ENCODE measurements at places on chromosomes 5 and 9.

DNA sequence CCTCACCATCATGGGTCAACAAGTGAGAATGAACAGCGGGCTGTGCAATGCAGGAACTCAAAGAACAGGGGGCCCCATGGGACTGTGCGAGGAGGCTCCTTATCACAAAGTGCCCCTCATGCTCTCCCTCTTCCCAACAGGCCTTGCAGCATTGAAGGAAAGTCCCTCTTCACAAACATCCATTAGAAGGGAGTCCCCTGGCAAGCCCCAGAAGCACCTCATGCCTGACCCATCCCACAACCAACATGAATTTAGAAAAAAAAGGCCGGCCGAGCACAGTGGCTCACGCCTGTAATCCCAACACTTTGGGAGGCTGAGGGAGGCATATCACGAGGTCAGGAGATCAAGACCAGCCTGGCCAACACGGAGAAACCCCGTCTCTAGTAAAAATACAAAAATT lies 122.6 kb upstream of the FSTL4 start:
- H3K27ac ChIP-seq, result no peak overlapping the region
- no peaks in the 10 kb centered on the region for H3K4me1 ChIP-seq
- no peaks in the 10 kb centered on the region for H3K36me3 ChIP-seq
- no peaks in the 10 kb centered on the region for H3K27me3 ChIP-seq

DNA sequence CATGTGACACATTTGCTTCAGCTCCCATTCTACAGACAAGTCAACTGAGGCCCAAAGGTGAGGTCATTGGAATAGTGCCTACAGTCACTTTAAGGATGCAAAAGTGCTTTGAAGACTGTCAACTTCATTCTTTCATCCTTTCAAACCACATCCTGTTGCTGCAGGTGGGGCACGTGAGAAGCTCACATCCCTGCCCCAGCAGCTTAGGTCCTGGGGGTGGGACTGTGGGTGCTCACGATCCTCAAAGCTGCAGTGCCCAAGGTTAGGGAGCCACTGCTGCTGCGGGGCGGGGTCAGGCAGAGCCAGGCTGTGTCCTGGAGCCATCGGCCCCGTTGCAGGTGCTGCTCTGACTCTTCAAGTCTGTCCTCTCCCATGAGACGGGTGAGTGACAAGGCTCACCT lies 57.9 kb upstream of the IER5L start:
- H3K4me1 ChIP-seq, result no peaks in the 10 kb centered on the region
- H3K36me3 ChIP-seq, result no peaks in the 10 kb centered on the region
- H3K27ac ChIP-seq, result no peak overlapping the region
- no peaks in the 10 kb centered on the region for H3K27me3 ChIP-seq

DNA sequence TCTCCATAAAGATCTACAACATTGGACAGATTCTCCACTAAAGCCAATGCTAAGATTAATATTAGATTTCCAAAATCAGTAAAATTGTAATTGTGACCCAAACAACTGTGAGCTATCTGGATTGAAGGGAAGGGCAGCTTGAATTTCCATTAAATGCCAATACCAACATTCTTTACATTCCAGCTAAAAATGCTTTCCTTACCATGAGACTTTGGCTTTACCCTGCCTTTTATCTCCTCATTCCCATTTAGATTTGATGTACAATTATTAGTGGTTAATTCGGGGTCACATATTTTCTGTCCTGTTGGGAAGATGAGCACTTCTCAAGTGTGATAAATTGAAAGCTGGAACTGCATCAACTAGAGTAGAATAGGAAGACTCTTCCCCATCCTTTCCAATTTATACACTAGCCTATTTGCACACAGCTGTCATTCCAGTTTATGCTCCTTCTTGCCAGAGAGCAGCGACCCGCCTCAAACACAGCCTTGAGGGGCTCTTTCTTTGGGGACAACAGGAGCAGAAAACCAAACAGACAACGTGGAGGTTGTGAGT lies 33.1 kb upstream of the MYOT start:
- no peak overlapping the region for H3K27ac ChIP-seq
- no peaks in the 10 kb centered on the region for H3K27me3 ChIP-seq
- H3K4me1 ChIP-seq, result peaks cover 1% of the 10 kb centered on the region
- no peaks in the 10 kb centered on the region for H3K36me3 ChIP-seq

GRCh38 chr5:67799732-67800234 lies 415.8 kb upstream of the PIK3R1 start:
- no peaks in the 10 kb centered on the region for H3K36me3 ChIP-seq
- no peak for DNase-seq
- H3K27me3 ChIP-seq, result no peaks in the 10 kb centered on the region

DNA sequence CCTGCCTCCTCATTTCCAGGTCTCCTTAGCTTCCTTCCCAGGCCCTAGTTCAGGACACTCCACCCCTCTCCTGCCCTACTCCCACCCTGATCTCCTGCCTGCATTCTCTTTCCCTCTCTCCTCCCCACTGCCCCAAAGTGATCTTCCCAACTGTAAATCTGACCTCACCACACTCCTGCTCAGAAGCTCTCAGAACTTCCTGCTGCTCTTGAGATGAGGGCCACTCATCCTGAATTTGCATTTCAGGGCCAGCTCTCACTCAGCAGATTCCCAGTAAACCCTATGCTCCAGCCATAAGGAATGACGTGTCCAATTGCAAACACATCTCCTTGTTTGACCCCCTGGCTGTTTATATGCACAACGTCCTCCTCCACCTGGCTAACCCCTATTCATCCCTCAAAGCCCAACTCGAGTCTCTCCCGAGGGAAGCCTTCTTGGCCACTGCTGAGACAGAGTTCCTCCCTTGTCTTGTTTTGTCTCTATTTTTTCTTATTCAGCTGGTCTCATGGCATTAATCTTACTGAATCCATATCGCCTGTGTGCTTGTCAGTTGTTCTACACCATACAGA lies 95.0 kb downstream of the NSG2 start:
- H3K4me3 ChIP-seq, result no peak overlapping the region
- no peaks in the 10 kb centered on the region for H3K36me3 ChIP-seq
- 0 out of 2 replicates have a peak, but pooled peaks cover 1% of the 10 kb centered on the region for H3K4me1 ChIP-seq
- DNase-seq, result no peak

DNA sequence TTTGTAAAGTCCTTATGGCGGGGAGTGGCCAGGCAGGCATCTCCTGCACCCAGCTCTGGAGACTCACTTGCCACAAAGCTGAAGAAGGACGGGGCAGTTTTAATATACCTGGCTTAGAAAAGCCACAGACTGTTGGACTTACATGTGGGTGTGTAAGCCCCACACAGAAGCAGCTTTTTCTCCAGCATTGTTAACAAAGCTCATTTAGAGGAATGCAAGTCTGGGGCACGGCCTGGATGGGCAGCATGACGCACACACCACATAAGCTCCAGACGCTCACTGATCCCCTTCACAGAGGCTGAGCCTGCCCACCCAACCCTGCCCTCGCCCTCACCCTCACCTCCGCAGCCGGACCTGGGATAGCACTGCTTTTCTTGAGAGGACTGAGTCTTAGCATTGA lies 58.0 kb upstream of the PDE8B start:
- H3K4me1 ChIP-seq, result no peaks in the 10 kb centered on the region
- H3K27me3 ChIP-seq, result no peaks in the 10 kb centered on the region
- no peak for DNase-seq
- H3K27ac ChIP-seq, result no peak overlapping the region
- no peak overlapping the region for H3K4me3 ChIP-seq
- no peaks in the 10 kb centered on the region for H3K36me3 ChIP-seq

- H3K4me1 ChIP-seq, result no peaks in the 10 kb centered on the region
- H3K27ac ChIP-seq, result no peak overlapping the region
- H3K36me3 ChIP-seq, result no peaks in the 10 kb centered on the region
- no peak for DNase-seq
- no peak overlapping the region for H3K4me3 ChIP-seq
These were observed 24.0 kb upstream of the SLC9A3 start for GRCh38 chr5:548256-548655.

DNA sequence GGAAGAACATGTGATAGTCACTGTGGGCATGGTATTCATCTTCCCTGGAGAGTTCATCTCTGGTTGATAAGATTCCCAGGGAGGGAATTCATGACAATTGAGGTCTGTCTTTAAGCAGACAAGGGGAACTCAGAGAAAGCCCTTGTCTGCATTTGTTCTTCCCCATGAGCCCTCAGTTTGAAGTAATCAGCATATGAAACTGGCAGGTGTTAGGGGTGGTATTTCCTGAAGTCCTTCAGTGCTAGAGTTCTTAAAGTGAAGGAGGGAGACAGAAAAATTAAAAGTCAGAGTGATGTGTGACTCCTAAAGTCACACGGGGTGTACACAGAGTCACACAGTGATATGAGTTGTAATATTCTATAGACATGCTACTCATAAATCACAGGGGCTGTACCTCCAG lies 60.6 kb upstream of the SYK start:
- no peak overlapping the region for H3K27ac ChIP-seq

GRCh38 chr5:159678657-159679392 lies 237.5 kb upstream of the ADRA1B start:
- H3K36me3 ChIP-seq, result no peaks in the 10 kb centered on the region
- no peaks in the 10 kb centered on the region for H3K4me1 ChIP-seq
- H3K4me3 ChIP-seq, result no peak overlapping the region
- DNase-seq, result no peak

GRCh38 chr9:89549031-89549644 lies 51.2 kb upstream of the SEMA4D start:
- no peak overlapping the region for H3K27ac ChIP-seq
- H3K36me3 ChIP-seq, result no peaks in the 10 kb centered on the region
- DNase-seq, result peak; percentile 50
- H3K27me3 ChIP-seq, result no peaks in the 10 kb centered on the region

GRCh38 chr5:114447084-114447773 lies 85.4 kb downstream of the KCNN2 start:
- no peak for DNase-seq
- H3K27ac ChIP-seq, result no peak overlapping the region
- H3K27me3 ChIP-seq, result no peaks in the 10 kb centered on the region
- no peaks in the 10 kb centered on the region for H3K36me3 ChIP-seq

GRCh38 chr9:12718482-12719026 lies 25.4 kb downstream of the TYRP1 start:
- H3K36me3 ChIP-seq, result no peaks in the 10 kb centered on the region
- no peak overlapping the region for H3K27ac ChIP-seq
- peaks cover 3% of the 10 kb centered on the region for H3K4me1 ChIP-seq
- H3K4me3 ChIP-seq, result no peak overlapping the region
- no peaks in the 10 kb centered on the region for H3K27me3 ChIP-seq
- DNase-seq, result peak; percentile 37

GRCh38 chr5:10914741-10915480 lies 153.9 kb upstream of the DAP start:
- H3K4me3 ChIP-seq, result no peak overlapping the region
- no peaks in the 10 kb centered on the region for H3K36me3 ChIP-seq
- no peak for DNase-seq
- no peak overlapping the region for H3K27ac ChIP-seq

- H3K4me3 ChIP-seq, result no peak overlapping the region
- H3K27me3 ChIP-seq, result no peaks in the 10 kb centered on the region
- no peak overlapping the region for H3K27ac ChIP-seq
- no peak for DNase-seq
- H3K4me1 ChIP-seq, result no peaks in the 10 kb centered on the region
These were observed 919.0 kb downstream of the TAF11L14 start for GRCh38 chr5:18553269-18553668.

Data from iPS DF 6.9 (cell line).